ENCODE measurements at places on chromosomes 16 and 17.

DNA sequence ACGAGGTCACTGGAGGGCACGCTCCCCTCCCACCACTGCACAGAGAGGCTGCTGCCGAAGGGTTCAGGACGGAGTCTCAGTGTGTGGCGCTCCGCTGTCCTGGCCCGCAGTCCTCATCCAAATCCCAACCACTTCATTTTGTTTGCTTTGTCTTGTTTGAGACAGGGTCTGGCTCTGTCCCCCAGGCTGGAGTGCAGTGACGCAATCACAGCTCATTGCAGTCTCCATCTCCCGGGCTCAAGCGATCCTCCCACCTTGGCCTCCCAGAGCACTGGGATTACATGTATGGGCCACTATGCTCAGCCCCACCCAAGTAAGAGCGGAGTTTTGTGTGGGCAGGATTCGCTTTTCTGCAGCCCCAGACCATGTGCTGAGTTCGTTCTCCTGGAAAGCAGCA is 12.7 kb downstream of the UNKL start:
- no peak for DNase-seq

DNA sequence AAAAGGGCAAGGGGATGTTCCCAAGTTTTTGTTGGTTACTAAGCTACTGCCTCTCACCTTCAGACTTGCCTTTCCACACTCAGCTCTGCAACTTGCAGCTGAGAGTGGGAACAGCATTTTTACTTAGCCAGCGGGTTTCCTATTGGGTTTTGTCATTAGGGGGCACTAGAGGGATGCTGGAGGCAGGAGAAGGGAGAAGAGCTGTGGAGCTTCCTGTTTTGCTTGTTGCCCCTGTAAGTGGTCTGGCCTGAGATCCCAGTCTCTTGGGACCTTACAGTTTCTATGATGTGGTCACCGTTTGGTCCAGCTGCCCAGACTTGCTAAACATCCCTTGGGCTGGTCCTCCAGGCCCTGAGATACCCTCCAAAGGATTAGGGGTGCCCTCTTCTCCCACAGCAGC is 209.6 kb upstream of the NLRP1 start:
- DNase-seq: no peak

DNA sequence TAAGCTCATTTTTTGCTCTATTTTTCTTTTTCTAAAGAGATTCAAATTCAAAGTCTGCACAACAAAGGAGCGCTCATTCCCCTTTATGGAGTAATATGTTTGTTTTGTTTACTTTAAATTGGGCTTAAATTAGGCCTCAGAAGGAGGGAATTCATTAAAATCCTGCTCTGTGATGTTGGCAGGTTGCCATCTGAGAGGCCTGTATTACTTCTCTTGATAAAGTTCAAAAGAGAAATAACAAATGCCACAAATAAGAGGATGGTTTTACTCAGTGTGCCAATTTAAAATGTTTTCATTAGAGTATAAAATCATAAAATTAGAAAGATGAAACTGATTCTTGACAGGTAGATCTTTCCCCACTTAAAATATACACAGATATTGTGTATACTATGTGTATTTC is 54.5 kb upstream of the HLF start:
- no peak for DNase-seq

DNA sequence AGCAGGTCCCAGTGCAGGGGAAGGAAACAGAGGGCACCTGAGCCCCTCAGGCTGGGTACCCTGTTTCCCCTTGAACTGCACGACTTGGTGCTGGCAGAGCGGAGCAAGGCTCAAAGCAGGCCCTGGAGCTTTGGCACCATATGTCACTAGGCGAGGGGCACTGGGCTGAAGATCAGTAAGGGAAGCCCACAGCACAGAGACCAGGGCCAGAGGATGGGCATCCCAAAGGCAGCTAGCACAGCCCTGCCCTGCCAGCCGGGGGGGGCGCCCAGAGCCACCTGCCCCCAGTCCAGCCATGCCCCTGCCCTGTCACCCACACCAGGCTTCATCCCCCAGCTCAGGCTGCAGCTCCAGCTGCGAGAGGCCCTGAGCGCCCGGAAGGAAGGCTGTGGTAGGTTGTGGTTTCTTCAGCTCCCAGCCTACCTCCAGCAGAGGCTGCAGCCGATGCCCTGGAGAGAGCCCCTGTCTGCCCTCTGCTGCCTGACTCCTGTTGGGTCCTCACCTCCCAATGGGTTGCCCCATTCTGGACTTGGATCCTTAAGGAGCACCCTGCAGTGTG is 10.9 kb downstream of the NHERF1 start:
- DNase-seq: no peak

DNA sequence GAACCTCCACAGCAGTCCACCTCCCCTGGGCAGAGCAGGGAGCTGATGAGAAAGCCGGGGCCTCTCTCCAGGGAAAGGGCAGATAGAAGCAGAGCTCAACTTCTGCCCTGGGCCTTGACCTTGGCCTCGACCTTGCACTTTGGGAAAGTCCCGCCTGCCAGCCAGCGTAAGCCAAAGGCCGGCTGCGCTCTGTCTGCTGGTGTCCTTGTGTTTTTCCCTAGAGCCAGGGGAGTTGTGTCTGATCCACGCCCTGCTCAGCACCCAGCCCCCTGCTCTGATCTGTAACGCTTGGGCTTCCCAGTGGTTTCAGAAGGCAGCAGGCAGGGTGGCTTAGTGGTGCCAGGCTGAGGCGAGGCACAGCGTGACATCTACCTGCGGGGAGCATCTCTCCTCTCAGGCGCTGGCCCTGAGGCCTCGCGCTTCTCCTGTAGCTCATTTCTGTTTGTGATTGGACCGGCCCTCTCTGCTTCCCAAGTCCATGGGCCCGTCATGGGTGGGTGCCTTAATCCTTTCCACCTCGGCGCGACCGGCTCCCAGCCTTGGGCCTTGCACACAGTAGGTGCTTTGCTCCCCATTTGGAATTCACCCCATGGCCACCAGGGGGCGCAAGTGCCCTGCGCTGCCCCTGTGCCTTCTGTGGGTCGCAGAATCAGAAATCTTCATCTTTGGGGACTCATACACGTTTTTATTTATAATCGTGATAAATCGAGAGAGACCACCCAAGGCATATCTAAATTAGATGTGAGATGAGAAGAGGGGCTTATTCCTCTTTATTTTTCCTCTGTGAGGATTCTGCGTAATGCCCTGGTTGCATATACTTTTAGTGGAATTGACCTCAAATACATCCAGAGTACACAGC is 24.2 kb downstream of the SGSH start:
- DNase-seq: no peak

GRCh38 chr17:8159032-8159400 is 3.7 kb downstream of the VAMP2 start:
- DNase-seq: no peak

DNA sequence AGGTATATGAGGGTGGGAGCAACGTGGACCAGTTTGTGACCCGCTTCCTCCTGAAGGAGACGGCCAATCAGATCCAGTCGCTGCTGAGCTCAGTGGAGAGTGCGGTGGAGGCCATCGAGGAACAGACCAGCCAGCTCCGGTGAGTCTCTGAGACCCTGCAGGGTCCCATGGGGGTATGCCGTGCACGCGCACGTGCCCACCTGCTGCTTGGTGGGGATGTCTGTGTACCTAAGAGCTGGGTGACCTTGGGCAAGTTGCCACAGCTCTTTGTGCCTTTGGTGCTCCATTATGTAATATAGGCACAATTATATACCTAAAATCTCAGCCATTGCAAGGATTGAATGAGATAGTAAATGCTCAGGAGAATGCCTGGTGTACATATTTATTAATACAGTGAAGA is 22.4 kb downstream of the NECAB2 start:
- DNase-seq: no peak

- DNase-seq: no peak
These were observed 28.7 kb upstream of the GRIN2A start for GRCh38 chr16:10210944-10211343.

- DNase-seq: peak; percentile 37
These were observed 27.0 kb downstream of the ASIC2 start for GRCh38 chr17:33266116-33266515.

DNA sequence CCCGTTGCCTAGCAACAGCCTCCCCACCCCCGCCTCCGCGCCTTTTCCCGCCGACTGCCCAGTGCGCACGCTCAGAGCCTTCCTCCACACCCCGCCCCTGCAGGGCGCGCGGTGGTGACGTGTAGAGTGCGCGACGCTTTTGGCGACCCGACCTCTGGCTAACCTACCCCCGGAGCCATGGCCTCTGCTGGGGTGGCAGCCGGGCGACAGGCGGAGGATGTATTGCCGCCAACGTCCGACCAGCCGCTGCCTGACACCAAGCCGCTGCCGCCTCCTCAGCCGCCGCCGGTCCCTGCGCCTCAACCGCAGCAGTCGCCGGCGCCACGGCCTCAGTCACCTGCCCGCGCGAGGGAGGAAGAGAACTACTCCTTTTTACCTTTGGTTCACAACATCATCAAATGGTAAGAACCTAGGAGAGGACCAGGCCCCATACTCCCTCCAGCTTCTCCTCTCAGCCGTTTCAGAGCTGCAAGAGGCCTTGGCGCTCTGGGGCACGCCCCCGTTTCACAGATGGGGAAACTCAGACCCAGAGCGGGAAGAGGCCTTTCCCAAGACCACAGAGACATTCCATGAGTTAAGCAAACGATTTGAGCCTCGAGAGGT is at the start of gene MED9:
Gene MED9 (plus strand): TSS at position 136 of the 603 bp plus-strand sequence. CDS start 42 bp downstream, at position 178.
- peak; percentile 92 for DNase-seq

- DNase-seq: no peak
These were observed 2.7 kb downstream of the LITAF start for GRCh38 chr16:11583889-11584565.

GRCh38 chr16:21208446-21209230 is 2.7 kb downstream of the ZP2 start:
- no peak for DNase-seq
